ENCODE measurements at places on chromosomes 5 and 9. TPM values are rescaled to one million over a fixed set of nuclear protein-coding genes. Genes with fewer than 3 reads are reported as not detected.
A peak's percentile ranks its signal among the peaks of the same experiment; 100 is the strongest.

DNA sequence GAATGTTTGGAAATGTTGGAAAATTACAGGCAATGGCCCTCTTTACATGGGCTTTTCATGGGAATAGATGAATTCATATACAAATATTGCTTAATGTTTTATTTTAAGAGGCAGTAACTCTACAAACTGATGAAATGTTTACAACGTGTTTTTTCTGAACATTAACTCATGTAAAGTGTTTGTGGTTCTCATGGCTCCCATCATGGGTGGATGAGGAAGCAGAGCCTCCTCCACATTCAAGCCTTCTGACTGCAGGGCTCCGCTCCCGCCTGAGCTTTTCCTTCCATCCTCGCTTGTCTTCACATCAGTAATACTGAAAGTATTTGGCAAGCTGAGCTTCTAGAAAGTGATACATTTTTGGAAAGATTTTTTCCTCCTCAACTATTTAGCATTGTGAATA lies 204.2 kb downstream of the ARHGAP26 start:
- H3K27ac ChIP-seq: no peak overlapping the region
- peak; percentile 4 for DNase-seq
- no peaks in the 10 kb centered on the region for H3K27me3 ChIP-seq
- H3K36me3 ChIP-seq: no peaks in the 10 kb centered on the region
- no peak overlapping the region for H3K4me3 ChIP-seq

GRCh38 chr5:137672001-137672400 lies 63.9 kb downstream of the KLHL3 start:
- no peaks in the 10 kb centered on the region for H3K27me3 ChIP-seq
- H3K4me3 ChIP-seq: no peak overlapping the region
- DNase-seq: no peak
- no peaks in the 10 kb centered on the region for H3K36me3 ChIP-seq

Gene SLIT3
- 3.4 TPM for total RNA-seq

GRCh38 chr5:30099634-30100033 lies 1093.9 kb upstream of the CDH6 start:
- no peak overlapping the region for H3K4me3 ChIP-seq
- no peaks in the 10 kb centered on the region for H3K27me3 ChIP-seq
- no peak overlapping the region for H3K27ac ChIP-seq
- no peaks in the 10 kb centered on the region for H3K36me3 ChIP-seq
- DNase-seq: no peak
- peaks cover 5% of the 10 kb centered on the region for H3K4me1 ChIP-seq

DNA sequence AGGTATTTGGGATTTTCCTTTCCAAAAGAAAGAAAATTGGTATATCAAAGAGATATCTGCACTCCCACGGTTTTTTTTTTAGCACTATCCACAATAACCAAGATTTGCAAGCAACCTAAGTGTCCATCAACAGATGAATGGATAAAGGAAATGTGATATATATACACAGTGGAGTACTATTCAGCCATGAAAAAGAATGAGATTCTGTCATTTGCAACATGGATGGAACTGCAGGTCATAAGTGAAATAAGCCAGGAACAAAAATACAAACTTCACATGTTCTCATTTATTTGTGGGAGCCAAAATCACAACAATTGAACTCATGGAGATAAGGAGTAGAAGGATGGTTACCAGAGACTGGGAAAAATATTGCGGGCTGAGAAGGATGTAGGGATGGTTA lies 9.8 kb downstream of the ANKRD31 start:
- no peak for DNase-seq
- H3K4me1 ChIP-seq: no peaks in the 10 kb centered on the region
- no peaks in the 10 kb centered on the region for H3K27me3 ChIP-seq
- H3K4me3 ChIP-seq: no peak overlapping the region
- no peak overlapping the region for H3K27ac ChIP-seq

DNA sequence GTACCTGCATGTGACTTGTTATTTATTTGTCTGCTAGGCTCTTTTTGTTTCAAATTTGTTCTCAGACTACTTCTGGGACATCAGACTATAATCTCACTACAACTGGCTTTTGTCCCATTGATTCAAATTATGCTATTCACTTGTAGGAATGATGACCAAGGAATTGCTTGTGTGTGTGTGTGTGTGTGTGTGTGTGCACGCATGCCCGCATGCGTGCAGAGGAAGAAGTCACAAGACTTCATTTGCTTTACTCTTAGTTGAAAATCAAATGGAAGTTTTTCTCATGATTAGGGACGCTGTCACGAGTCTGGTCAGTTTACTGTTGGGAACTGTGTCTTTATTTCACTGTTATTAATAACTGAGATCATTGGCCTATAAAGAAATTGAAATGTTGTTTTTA lies 268.7 kb downstream of the RAB3C start:
- H3K4me3 ChIP-seq: no peak overlapping the region
- no peak overlapping the region for H3K27ac ChIP-seq
- no peaks in the 10 kb centered on the region for H3K36me3 ChIP-seq
- H3K27me3 ChIP-seq: no peaks in the 10 kb centered on the region

GRCh38 chr5:56143373-56143714 lies 89.8 kb downstream of the ANKRD55 start:
- no peaks in the 10 kb centered on the region for H3K36me3 ChIP-seq
- no peak for DNase-seq
- no peak overlapping the region for H3K27ac ChIP-seq
- H3K4me1 ChIP-seq: peaks cover 6% of the 10 kb centered on the region
- H3K4me3 ChIP-seq: no peak overlapping the region

- no peak for DNase-seq
- H3K4me3 ChIP-seq: no peak overlapping the region
- H3K4me1 ChIP-seq: peaks cover 8% of the 10 kb centered on the region
- H3K27me3 ChIP-seq: no peaks in the 10 kb centered on the region
- H3K27ac ChIP-seq: no peak overlapping the region
- no peaks in the 10 kb centered on the region for H3K36me3 ChIP-seq
These were observed 110.9 kb upstream of the ADAMTSL1 start for GRCh38 chr9:18362901-18363685.

Gene SMIM33
- total RNA-seq: not detected

Measured in endodermal cell (in vitro differentiated cells).